NCI-H1092 treated with DMSO at 0.1 percent for 48 hours (cell line): ENCODE measurements at places on chromosomes 6 and 20.

DNA sequence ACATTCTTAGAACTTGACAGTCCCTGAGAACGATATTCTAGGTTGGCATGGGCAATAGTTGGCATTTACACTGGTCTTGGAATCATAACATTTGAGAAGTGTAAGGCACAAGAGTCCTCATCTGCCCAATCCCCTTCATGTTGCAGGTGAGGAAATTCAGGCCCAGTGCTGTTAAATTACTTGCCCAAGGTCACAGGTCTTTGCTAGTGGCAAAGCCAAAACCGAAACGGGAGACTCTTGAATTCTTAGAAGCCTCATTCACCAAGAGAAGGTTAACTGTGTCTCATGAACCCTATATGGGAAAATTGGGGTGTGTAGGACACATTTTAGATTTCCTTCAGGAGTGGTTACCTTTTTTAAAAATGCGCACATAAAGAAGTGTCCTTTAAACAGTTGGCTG, 7.2 kb downstream of the E2F3 start:
- DNase-seq = no peak

DNA sequence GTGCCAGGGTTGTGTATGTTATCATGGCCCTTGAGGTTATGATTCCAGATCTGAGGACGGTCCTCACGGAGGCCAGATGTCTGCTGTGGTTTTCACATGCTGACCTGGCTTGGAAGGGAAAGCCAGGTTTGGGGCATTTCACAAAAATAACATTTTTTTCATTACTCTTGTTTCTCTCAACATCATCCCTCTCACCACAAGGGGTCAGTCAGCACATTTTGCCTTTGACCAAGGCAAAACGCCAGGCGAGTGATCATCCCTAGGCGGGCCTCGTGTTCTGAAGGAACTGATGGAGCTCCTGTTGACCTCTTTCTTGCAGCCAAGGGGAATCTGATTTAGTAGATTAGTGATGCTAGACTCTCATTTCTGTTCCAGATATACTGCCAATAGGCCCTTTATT, 133.5 kb downstream of the TBC1D7 start:
- DNase-seq = no peak

GRCh38 chr6:156866220-156867015, 89.2 kb downstream of the ARID1B start:
- no peak for DNase-seq

DNA sequence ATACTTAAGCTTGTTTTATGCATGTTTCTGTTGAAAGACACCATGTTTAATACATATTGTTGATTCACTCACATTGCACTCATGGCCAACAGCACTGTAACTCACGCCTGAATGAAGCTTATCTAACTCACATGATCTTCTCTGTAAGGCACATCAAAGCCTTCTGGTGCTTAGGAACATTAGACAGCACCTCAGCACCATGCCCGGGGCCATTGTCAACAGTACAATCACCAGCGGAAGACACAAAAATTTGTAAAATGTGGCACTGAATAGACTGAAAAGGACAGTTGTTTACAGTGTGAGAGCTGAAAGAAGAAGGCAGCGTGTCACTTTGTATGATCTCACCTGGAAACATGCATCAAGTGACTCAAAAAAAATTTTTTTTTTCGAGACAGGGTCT, 8.9 kb upstream of the TCF15 start:
- no peak for DNase-seq

DNA sequence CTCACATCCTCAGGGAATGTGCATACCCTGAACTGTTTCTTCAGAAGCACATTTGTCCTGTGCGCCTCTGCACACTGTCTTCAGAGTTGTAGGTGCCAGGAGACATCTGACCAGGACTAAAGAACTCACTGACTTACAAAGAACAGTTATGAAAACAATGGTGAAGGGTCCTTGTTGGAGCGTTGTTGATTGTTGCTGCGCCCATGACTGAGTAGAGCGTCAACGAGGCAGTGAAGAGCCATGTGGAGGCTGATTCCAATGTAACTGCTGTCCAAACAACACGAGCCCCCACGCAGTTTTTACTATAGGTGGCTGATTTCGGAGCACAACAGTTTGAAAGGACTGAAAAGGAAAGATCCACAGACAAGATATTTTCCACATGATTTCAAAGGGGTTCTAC, 380.3 kb downstream of the CDH26 start:
- DNase-seq = no peak

- DNase-seq = no peak
Measured at GRCh38 chr6:56490993-56491392, 151.7 kb downstream of the DST start.

- DNase-seq = no peak
Measured at GRCh38 chr6:134235937-134236751, 81.8 kb downstream of the SGK1 start.

DNA sequence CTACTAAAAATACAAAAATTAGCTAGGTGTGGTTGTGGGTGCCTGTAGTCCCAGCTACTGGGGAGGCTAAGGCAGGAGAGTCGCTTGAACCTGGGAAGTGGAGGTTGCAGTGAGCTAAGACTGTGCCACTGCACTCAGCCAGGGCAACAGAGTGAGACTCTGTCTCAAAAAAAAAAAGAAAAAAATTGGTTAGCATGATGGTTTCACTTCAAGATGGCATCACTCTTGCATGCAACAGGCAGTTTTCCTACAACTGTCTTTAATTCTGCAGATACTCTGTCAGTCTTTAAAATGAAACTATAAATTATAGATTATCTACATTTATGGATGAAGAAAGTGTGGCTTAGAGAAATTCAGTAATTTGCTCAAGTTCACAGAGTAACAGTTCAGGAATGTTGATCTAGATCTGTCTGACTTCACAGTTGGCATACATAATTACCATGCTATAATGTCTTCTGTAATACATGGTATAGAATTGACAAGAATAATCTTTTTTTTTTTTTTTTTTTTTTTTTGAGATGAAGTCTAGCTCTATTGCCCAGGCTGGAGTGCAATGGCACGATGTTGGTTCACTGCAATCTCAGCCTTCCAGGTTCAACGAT, 27.0 kb downstream of the ITCH start:
- DNase-seq = no peak
